ENCODE measurements at places on chromosomes 6 and 20.

DNA sequence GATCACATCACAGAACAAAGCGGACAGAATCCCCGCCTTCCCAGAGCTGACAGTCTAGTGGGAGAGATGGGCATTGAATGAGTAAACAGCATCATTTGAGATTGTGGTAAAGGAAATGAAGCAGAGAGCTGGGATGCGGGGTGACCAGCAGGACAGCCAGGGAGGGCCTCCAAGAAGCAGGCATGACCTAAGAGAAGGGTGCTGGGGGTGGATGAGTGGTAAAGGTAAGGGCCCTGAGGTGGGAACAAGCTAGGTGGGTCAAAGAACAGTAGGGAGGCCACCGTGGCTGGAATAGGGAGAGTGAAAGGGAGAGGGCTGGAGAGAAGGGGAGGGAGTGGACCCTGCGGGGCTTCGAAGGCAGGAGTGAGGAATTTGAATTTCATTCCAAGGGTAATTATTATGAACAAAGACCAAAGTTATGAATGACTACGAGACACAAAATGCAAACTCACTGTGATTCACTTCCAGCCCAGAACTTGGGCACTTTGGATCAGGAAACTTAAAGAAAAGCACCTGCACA is 61.4 kb downstream of the CEBPB start:
- DNase-seq, result no peak

DNA sequence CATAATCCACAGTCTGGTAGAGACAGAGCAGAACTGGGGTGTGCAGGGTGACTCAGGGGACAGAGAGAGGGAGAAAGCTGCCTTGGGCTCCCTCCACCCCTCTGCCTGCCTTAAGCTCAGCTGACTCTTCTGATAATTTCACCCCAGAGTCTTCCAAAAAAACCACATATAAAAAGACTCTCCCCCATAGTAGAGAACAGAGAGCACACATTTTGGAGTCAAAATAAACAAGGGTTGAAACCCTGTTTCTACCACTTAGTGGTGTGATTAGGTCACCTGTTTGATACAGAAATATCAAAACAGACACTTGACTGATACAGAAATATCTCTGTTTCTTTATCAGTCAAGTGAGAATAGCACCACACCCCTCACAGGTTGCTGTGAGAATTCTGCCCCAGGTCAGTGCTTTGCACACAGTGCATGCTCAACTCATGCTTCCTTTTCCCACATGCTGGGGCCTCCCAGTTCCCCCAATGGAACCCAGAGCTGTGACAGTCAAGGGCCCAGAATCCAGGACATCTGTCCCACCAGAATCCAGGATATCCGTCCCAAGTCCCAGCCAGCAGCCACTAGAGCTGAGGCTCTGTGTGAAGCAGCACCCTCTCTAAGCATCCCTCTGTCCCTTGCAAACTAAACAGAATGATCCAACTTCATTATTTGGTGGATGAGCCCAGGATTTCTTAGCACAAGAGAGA is 1.2 kb downstream of the TREML2 start:
- DNase-seq, result no peak

DNA sequence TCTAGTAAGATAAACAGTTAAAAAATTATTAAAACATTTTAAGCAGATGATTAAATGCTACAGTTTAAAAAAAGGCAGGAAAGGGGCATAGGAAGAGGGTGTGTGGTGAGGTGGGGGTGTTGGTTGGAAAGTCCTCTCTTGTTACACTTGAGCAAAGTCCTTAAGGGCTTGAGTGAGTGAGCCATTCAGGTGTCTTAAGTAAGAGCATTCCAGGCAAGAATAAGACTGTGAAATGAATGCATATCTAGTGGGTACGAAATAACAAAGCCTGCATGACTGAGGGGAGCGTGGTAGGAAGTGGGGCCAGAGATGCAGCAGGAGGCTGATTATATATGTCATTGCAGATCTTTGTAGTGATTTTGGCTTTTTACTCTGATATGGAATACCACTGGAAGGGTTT is 5.1 kb downstream of the CDKAL1 start:
- no peak for DNase-seq

DNA sequence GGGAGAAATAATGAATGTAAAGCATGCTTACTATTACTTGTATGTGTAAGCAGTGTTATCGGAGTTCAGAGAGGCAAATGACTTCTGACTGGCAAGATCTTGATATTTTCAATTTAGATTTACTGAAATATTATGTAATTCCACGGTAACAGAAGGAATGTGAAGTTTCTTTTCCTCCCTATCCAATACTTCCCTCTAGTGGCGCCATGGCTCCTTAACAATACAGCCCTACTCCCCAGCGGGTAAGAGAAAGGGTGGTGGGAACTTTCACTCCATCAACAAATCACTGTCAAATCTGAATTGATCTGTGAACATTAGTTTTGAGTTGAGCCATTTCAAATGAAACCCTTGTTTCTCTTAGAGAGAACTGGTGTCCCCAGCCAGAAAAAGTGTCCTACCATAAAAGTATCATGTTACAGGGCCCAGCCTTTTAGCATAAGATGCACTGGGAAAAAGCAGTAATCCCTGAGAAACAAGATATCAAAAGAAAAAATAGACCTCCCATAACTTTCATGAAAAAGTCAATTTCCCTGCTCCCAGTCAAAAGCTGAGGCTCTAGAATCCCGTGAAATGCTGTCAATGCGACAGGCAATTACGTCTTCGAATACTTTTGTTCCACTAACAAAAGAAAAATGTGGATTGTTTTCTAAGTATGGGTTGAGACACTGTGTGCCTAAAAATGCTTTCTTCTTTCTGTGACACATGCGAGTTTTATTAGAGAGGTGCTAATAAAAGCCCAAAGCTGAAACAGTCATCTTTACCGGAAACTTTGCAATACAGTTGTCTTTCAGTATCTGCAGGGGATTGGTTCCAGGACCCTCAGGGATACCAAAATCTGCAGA is 12.9 kb downstream of the COX7A2 start:
- DNase-seq, result no peak

DNA sequence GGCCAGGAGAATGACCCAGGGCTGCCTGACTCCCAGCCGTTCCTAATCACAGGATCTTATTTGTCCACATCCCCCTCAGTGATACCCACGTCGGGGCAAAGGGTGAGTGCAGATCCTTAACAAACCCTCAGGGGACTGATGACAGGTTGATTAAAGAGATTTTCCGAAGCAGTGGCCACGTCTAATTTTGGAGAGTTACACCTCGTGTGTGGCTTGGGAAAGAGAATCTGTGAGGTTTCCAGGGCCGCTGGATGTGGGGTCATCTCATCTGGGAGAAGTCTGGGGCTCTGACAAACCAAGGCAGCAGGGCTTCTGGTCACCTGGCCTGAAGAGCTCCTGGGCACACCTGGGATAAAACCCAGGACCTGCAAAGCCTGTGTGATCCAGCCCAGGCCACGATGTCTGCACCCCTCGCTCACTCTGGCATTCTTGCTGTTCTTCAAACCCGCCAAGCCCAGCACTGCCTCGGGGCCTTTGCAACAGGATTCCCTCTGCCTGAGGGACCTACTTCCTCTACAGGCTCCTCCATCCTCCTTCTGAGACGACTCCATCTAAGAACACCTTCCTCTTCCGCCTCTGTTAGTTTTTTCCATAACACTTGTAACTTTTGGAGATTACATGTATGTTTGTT is 4.7 kb downstream of the JPH2 start:
- DNase-seq, result no peak

GRCh38 chr20:891058-891705 is 25.0 kb downstream of the ANGPT4 start:
- DNase-seq, result no peak

DNA sequence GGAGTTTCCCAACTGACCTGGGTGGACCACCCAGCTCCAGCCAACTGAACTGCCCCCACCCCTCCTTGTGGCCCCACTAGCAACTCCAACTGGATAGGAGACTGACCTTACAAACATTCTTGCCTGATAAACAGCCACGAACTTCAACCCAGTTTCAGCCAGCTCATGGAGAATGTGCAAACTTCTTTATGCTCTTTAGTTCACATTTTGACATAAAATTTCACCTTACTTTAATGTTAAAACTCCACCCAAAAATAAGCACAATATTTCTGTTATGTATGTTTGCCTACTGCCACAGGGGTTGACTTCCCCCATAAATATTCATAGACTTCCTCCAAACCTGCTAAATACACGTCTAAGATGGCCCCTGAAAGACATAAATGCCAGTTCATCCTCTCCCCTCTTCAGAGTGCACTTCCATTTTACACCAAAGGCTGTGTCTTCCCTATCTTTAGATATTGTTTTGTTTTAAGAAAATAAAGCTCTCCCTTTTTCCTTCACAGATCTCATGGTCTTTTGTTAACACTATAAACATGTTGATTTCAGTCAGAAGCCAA is 643.7 kb downstream of the EPM2A start:
- no peak for DNase-seq

DNA sequence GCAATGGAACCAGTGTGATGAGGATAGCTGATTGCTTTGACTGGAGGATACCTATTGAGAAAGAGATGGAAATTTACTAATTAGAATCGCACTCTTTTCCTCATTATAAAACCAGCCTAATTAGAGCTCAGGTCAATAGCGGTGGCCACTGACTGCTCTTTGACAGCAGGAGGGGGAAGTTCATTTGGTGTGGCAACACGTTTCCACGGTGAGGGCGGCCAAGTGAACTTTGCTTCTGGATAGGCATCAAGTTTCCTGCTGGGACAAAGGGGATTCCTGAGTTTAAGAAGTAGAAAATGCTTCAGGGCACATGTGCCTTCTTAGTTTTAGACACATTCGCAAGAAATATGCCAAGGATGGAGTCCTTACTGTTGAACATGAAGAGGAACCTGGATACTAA is 145.3 kb upstream of the NRN1 start:
- DNase-seq, result no peak

- DNase-seq, result no peak
These were observed 37.9 kb upstream of the FUCA2 start for GRCh38 chr6:143549221-143549948.

DNA sequence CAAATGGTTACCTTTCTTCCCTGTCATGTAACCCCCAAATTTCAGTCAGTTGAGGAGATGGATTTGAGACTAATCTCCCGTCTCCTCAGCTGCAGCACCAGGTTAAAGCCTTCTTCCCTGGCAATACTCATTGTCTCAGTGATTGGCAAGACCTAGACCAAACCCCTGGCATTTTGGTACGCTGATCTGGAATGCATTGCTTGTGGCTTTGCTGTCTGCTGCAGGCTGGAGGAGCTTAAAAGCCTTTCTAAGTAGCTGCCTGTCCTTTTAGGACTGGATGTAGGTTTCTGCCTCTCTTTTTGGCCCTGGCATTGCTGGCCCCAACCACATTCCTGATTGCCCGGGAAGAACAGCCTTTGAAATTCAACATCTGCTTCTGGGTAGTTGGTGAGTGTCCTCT is 729.6 kb upstream of the GJE1 start:
- no peak for DNase-seq

GRCh38 chr20:24382331-24382730 is 87.1 kb upstream of the SYNDIG1 start:
- DNase-seq, result no peak

GRCh38 chr20:13331536-13331935 is 110.5 kb downstream of the ISM1 start:
- DNase-seq, result no peak

GRCh38 chr6:7719364-7719850 is 6.5 kb upstream of the BMP6 start:
- no peak for DNase-seq

GRCh38 chr6:126118936-126119335 is 132.6 kb downstream of the TRMT11 start:
- DNase-seq, result no peak

DNA sequence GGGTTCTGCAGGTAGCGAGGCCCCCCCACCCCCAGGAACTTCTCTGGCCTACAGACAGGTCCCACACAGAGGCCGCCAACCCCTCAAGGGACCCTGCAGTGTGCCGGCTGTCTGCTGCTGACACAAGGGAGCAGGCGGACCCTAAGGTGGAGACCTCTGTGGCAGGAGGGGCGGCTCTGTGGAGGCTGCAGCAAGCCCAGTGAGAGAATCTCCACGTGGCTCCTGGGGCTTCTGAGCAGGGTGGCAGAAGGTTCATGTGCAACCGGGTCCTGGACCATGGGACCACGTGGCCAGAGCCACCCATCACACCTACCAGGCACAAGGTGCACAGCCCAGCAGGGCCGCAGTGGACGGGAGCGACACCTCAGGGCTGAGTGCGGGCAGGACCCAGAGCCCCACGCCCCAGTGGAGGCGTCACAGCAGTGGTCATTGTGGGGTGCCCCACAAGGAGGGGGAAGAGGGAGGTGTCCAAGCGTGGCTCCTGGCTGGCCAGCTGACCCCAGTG is 4.3 kb downstream of the ARFRP1 start:
- no peak for DNase-seq

- no peak for DNase-seq
These were observed 221.3 kb upstream of the SUPT3H start for GRCh38 chr6:45599053-45599452.

- no peak for DNase-seq
These were observed 40.4 kb upstream of the SGK1 start for GRCh38 chr6:134358320-134358719.

DNA sequence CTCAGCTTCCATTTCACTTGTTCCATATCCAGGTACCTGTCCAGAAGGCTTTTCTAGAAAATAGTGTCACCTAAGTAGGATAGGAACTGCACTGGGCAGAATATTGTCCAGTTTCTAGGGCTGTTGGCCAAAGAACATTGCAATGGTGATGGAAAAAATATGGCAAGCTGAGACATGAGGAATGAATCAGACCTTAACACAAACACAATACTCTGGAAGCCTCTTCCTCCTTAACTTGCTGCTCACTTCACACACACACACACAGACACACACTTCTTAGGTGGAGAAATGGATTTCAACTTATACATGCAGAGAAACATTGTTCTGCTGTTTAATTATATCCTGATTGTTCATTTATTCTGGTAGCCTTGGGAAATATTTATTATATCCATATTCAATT is 203.0 kb upstream of the RGS17 start:
- no peak for DNase-seq

DNA sequence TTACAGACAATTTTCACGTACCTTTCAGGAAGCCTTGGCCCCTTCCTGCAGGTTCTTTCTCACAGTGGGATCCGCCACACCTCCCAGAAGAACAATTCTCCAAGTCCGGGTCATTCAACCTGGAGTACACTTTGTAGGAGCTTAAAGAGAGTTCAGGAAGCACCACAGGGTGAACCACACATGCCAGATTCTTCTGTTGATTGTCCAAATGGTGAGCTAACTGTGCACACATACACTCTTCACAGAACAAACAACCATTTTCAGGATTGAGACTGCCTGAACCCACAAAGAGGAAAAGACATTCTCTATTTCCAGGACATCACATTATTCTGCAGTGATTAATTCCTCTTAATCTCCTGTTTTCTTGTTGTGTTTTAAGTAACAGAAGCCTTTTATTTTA is 51.0 kb downstream of the SCGN start:
- no peak for DNase-seq

DNA sequence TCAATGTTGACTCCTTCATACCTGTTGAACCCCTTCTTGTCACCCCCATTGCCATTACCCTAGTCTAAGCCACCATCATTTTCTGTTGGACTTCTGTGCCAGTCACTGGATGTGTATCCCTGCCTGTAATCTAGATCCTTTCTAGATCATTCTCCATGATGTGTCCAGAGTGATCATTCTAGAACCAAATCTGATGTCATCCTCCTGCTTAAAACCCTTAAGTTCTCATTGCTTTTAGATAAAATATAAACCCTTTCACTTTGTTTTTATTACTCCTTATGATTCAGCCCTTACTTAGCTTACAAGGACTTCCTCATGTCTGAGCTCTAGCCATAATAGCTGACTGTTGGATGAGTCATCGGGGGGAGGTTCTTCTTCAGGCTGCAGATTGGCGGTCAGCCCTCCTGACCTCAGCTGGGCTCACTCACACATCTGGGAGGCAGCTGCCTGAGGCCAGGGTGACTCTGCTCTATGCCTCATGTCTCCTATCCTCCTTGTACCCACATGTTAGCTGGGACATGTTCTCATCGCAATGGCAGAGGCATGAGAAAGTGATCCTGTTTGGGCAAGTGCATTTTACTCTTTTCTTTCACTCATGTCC is 287.6 kb downstream of the ESR1 start:
- no peak for DNase-seq

All from activated naive CD4-positive, alpha-beta T cell (primary cell).